ENCODE measurements at places on chromosomes 1 and 21.
A peak's percentile ranks its signal among the peaks of the same experiment; 100 is the strongest.

GRCh38 chr1:239315631-239316217 lies 70.6 kb upstream of the CHRM3 start:
- no peak for DNase-seq

DNA sequence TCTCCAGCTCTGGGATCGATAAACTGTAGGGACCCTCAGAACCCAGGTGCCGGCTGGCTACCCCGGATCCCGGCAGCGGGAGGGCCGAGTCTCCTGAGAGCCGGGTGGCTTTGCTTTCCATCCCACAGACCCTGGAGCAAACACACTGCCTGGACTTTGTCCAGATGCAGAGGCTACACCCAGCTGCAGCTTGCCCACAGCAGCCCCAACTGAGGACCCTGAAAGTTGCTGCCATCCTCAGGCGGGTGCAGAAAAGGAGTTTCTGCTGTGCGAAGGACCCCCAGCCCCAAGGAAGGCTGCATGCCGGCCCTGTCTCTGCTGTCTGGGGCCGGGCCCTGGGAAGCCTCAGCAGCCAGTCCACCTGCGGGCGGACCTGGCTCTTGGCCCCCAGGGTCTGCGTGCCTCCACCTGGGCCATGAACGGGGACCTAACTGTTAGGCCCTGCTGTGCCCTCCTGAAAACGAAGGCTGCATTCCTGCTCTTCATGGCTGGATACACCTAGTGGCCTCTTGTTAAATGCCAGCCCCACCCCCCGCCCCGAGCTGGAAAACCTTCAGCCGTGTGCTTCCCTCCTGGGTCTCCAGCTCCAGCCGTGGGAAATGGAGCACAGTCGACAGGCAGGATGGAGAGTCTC lies 97.5 kb upstream of the ARHGEF16 start:
- DNase-seq = no peak

- no peak for DNase-seq
Measured at GRCh38 chr1:230263568-230264195, 162.4 kb downstream of the PGBD5 start.

DNA sequence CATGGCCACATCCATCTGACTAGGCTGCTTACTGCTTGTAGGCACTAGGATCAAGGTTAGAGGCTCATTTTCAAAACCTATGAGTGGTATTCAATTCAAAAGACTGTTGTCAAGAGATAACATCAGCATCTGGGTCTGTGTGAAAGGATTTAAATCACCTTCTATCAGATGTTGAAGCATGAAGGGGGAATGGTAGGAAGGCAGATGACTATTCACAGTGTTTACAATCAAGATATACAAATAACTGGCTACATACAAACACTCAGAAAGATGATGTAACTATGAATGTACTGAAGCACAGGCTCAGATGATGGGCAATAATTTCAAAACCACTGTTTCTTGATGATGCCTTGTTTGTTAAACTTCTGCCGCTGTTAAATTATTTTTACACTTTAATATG lies 249.2 kb downstream of the SLC45A1 start:
- DNase-seq = no peak

DNA sequence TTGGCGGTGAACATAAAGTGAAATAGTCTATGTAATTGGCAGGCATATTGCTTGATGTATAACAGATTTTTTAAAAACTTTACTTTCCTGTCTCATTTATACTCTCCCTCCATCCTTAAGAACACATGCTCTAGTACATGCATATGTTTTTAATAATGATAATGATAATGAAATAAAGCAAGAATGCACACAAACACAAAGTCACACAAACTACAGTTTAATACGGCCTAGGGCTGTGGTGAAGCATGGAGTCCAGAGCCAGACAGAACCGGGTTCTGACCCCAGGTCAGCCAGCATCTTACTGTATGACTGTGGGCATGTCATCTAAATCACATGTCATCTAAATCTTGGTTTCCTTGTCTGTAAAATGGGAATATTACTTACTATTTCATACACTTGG lies 324.9 kb upstream of the NFIA start:
- DNase-seq = no peak

- DNase-seq = no peak
Measured at GRCh38 chr1:94591823-94592570, 50.4 kb upstream of the F3 start.

DNA sequence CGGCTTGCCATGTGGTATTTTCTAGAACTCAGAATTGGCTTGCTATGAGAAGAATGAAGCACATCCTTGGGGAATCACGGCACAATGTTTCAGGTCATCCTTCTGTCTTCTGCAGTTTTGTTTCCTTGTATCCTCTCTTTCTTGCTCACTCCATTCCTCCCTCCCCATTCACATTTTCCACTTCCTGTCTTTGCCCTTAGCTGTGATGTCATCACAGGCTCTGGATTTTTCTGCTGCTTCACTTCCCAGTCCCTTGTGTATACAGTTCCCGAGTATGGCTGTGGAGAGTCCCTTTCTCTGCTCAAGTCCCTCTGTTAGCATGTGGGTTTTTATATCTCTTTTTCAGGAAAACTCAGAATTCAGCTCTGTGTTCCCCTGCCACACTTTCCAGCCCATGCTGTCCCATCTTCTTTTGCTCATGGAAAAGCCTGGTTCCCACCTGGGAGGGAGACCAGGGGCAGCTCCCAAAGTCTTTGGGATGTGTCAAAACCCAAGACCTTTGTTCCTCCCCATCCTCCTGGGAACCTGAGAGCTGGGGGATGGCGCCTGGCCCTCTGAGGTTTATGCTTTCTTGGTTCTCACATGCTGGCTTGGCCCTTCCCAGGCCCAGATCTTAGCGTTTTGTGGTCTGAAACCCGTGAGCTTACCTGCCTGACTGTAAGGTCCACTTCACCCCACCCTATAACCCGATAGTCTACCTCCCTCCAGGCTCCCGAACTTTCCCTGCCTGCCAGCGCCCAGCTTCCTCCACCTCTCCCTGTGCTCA lies 4.8 kb upstream of the RGS16 start:
- no peak for DNase-seq

DNA sequence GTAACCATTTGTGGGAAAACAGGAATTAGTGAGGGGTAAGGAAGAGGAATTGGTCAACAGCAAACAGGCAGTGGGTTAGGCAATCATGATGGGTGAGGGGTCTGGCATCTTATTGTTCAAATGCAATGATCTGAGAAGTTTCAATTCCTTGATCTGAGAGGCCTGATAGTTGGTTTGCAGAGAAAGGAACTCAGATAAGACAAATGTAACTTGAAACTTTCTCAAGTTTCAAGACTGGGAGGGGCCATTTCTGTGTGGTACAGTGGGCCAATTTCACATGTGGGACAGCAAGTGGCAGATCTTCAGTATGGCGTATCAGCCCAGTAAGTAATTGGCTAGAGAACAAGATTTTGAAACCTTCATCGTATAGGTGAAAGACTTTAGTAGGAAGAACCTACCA lies 102.5 kb downstream of the XPR1 start:
- DNase-seq = no peak

DNA sequence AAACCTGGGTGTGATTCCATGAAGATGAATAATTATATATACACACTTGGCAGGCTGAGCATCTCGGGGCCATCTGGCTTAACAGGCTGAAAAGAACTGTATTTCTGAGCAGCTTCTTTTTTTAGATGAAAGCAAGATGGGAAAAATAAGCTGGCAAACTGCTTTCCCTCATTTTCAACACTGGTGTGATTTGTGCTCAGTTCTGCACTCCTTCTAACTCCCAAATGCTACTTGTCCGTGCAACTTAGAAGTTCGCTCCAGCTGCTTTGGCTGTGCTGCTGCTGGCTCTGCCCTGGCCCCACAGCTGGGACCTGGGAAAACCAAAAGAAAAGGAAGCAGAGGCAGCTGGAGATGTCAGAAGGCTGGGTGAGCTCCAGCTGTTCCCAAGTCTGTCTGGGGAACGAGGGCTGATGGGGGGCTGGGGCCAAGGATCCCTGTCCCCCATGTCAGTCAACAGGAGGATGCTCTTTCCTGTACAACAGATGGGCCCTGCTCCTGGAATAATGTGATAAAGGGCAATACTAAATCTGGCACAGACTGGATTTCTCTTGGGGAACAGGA lies 44.9 kb downstream of the PAFAH2 start:
- DNase-seq = no peak

- DNase-seq = no peak
Measured at GRCh38 chr1:93239863-93240262, 59.3 kb downstream of the CCDC18 start.

DNA sequence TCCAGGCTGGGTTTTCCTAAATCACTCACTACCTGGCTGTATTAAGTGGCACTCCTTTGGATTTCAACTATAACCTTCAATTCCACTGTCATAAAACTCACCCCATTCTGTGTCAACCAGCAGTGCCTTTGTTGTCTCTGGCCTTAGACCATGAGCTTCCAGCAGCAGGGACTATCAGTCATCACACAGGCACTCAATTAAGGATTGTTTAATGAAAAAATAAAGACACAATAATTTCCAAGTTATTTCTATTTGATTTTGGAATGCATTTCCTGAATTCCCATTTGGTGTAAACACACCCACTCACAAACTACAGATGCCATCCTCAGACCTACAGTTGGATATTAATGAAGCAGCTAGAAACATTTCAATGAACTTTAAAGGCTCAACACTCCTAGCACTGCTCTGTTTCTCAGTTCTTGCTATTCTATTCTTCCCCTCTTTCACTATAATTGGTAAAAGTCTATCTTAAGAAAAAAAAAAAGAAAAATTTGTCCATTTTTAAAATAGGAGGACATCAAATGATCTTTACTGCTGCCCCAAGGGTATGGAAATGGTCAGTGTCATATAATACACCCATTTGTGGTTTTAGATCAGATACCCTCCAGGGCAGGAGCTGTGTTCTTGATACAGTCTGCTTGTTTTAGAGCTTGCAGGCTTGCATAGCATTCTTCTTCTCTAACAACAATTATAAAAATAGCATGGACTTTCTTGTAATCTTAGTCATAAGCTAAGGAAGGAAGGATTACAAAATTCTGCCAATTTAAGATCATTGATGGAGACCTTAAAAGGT lies 156.4 kb downstream of the PTGER3 start:
- no peak for DNase-seq

GRCh38 chr1:17130138-17130635 lies 10.9 kb upstream of the PADI2 start:
- no peak for DNase-seq

DNA sequence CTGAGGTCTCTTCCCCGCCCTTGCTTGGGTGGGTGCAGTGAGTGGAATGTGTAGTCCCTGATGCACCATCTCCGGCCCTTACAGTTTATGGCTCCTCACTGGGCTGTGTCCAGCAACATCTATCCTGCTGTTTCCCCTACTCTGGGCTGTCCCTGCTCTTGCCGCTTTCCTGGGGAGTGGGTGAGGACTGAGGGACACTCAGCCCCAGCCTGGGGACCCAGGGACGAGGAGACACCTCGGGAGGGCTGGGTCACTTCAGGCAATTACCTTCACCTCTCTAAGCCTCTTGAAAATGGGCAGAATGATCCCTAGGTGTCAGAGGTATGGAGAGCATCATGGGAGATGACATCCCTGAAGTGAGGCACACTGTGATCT lies 13.6 kb upstream of the LRP8 start:
- DNase-seq = no peak

DNA sequence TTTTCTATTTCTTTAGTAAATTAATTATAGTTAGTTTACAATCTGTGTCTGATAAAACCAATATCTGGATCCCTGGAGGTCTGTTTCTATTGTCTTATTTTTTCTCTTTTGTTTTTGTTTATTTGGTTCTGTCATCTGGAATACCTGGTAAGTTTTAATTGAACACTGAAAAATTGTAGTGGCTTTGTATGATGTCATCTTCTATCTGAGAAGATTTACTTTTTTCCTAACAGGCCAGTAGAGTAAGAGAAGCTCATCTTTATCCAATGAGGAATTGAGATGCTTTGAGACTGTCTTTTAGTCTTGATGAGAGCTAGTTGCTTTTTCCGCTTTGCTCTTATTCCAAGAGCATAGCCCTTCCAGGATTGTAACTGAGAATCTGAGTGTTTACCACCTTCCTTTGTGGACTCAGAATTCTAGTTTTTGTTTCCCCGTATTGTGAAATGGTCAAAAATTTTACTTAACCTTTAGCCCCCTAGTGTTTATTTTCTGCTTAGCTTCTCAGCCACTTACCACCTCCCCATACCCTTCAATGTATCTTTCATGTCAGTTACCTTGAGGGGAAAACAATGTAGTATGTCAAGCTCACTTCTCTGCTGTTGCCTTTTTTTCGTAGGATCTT lies 25.0 kb downstream of the PTGFRN start:
- no peak for DNase-seq

DNA sequence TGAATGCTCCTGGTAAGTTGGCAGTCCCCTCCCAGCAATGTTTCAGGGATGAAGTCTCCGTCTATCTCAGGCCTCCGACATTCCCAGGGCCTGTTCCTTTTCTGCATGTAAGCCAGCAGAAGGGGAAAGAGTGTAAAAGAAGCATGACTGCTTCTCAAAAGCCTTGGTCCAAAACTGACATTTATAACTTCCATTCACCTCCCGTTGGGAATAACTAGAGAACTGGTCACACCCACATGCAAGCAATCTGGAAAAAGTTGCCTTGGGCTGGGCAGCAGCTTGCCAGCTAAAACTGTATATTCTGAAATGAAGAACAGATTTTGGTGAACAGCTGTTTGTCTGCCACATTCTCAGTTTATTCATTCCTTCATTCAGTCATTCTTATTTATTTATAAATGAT lies 24.2 kb upstream of the NPL start:
- DNase-seq = no peak

DNA sequence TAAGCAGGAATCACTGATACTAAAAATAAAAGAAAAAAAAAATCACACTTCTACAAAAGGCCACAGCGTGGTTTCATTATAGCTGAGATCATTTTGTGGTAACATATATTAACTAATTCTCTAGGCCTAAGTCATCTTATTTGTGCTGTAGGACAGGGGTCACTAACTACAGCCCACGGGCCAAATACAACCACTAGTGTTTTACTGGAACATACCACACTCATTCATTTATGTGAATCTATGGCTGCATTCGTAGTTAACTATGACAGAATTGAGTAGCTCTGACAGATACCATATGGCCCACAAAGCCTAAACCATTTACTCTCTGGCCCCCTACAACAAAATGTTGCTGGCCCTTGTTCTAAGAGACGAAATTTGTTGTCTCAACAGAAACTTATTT lies 224.4 kb downstream of the VAV3 start:
- DNase-seq = no peak

DNA sequence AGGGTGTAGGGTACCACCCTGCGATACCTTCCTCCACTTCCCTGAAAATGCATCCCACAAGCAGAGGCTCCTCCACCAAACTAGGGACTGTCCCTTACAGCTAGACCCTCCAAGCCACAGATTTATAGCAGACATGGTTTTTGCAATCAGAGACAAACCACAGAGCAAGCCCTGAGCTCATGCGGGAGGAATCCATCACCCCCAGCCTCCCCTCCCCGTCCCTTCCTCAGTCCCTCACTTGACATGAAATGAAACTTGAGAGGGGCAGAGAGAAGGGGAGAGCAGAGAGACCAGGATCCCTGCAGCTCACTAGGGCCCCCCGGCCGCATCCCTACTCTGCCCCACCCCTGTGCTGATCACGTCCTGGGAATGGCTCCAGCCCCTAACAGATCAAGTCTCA lies 94.9 kb downstream of the MRPL37 start:
- DNase-seq = no peak

GRCh38 chr1:213374369-213374768 lies 323.3 kb downstream of the RPS6KC1 start:
- no peak for DNase-seq

- peak; percentile 45 for DNase-seq
Measured at GRCh38 chr1:46549697-46550681, 1.5 kb downstream of the KNCN start.

Measured in T-helper 17 cell (primary cell).